ENCODE measurements at places on chromosomes 6 and 20.
A peak's percentile ranks its signal among the peaks of the same experiment; 100 is the strongest.

DNA sequence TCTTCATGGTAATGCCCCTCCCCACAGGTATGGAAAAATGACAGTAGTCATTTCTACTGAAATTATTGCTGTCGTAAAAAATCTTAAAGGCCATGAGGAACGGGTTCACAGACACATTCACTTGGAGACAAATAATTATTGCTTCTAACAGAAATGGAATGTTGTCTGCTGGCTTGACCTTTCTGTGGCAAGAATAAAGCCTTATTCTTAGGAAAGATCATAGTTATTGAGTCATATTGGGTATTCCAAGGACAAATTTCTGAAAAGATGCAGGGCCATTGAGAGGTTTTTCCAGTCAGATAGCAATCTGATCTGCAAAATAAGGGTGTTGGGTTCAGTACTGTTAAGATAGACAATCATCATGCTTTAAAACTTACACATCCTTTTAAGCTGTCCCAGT is 29.2 kb downstream of the AKAP7 start:
- no peak for DNase-seq

DNA sequence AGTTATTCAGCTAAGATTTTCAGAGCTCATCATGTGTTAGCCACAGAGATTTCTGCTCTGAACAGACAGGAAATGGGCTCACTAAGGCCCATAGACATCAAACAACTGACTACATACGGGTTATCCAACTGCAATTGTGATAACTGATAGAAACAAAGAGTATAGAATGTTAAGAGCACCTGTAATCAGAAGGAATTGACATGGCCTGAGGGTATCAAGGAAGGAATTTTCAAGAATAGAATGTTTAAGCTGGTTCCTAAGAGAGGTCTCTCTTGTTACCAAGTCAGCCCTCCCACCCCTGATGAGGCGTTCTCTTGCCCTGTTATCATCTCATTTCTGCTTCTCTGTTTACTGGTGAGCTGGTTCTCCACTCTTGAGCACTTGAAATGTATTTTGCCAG is at the start of gene MEI4:
Gene MEI4 (plus strand): TSS at position 301 of the 400 bp plus-strand sequence. CDS start 37,633 bp downstream, outside the sequence.
- DNase-seq: no peak

DNA sequence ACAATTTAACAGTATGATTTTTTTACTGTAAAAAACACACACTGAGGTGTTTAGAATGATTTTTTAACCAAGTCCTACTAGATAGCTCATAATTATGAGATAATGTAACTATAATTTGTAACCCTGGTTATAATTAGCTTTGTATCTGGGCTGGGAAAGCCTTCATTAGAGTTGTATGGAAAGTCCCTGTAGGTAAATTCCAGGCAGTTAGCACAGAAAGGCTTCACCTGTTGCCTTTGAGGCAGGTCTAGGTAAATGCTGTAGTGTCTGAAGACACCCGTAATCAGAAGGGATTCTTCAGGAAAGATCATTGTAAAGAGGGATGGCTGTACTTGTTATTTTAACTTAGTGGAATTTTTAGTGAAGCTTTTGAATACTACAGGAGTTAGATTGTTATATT is 1.9 kb downstream of the TMEM200A start:
- DNase-seq: no peak

GRCh38 chr6:166446146-166446545 is 63.4 kb upstream of the MPC1 start:
- no peak for DNase-seq

DNA sequence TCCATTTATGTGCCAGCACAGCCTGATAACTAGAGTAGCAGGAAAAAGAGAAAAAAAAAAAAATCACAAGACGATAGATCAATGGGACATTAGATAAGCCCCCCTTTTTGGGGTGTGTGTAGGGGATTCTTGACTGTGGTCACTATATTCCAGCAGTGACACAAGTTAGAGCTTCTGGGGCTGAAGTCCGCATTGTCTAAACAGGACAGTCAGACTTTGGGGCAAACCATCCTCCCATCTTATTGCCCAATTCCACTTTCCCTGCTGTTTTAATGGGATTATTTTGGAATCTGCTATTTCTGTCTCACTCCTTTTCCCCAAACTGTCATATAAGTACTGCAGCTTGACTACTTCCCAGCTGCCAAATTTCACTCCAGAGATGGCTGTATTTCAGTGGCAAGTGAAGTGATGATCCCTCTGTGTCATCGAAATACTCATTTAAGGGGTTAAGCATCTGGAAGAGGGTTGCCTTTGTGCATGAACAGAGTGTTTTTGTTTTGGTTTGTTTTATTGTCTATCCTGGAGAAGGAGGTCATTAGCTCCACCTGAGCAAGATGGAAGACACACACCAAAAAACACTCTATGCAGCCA is 182.5 kb downstream of the ATXN1 start:
- DNase-seq: no peak

DNA sequence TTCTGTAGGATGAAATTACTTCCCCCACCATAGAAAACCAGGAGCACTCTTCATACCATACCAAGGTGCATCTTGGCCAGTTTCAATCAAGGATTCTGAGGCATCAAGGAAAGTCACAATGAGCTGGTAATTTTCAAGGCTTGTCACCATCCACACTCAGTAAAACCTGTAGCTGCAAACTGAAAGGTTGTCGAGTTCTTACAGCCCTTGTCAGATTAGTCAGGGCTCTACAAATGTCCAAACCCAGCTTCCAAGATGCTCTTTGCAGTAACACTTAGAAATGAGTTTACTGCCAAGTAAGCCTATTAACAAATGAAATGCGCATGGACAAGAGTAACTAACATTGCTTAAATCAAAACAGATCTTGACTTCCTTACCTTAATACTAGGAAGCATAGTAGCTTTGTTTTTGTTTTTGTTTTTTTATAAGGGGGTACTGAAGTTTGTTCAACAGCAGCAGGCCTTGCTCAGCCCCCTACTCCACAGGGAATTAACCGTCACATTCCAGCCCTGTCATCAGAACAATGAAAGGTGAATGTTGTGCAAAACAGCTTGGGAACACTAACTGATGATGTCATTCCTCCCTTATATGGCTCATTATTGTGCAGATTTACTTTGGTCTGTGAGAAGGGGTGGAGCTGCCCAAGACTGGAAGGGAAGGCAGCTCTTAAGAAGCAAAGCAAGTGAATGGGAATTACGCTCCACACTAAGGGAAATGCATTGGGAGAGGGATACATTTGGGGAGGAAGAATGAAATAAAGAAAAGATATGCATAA is 49.9 kb upstream of the TMEM30A start:
- DNase-seq: peak; percentile 90

- DNase-seq: no peak
Measured at GRCh38 chr20:48592107-48592940, 235.5 kb downstream of the PREX1 start.

DNA sequence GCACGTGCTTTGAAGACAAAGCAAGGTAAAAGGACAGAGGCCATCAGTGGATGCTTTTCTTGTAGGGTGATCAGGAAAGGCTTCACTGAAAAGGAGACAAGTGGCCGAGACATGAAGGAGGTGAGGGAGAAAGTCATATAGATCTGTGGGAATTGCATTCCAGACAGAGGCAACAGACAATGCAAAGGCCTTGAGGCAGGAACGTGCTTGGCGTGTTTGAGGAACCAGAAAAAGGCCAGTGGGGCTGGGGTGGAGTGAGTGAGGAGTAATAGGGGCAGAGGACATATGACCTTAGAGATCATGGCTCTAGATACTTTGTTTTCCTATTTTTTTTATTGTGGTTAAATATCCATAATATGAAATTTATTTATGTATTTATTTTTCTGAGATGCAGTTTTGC is 10.5 kb upstream of the SALL4 start:
- no peak for DNase-seq

GRCh38 chr6:18210707-18211106 is 53.6 kb downstream of the DEK start:
- no peak for DNase-seq

Measured in neural progenitor cell (in vitro differentiated cells).